ENCODE measurements at places on chromosomes 4 and X. TPM values are rescaled to one million over a fixed set of nuclear protein-coding genes. Genes with fewer than 3 reads are reported as not detected.
A peak's percentile ranks its signal among the peaks of the same experiment; 100 is the strongest.

GRCh38 chr4:141657550-141658250 is 21.3 kb downstream of the IL15 start:
- no peak for DNase-seq

- DNase-seq, result no peak
Observed at GRCh38 chrX:7109838-7110793, 37.4 kb upstream of the STS start.

GRCh38 chr4:2048831-2049230 is 10.3 kb upstream of the NAT8L start:
- DNase-seq, result no peak

DNA sequence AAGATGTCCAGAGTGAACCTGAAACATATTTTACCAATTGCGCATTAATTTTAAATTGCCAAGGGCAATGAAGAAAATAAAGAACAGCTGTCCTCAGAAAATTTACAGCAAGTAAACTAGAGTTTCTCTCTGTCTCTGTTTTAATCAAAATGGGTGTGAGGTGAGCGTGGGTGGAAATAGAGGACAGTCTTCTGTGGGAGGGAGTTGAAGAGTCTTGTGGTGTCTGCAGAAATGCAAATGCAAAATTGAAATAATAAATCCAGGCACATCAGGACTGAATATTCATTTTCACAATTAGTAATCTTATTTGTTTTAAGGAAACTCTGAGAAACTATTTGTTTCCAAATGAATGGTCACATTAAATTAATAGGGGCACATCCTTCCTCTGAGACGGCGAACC is 192.0 kb downstream of the ARHGAP10 start:
- DNase-seq, result no peak

DNA sequence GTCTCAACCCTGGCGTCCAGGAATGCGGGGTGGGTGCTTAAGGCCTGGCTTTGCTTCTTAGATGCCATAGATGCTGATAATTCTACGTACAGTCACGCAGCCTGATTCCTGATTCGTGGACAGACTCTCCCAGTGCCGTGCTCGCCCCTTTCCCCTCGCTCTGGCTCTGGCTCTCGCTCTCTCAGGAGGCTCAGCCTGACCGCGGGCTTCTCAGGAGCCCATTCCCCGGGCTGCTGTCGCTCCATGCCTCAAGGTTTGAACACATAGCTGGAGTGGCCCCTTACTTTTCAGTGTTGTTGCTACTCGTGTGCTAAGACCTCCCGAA is 59.2 kb upstream of the ZC4H2 start:
- no peak for DNase-seq

DNA sequence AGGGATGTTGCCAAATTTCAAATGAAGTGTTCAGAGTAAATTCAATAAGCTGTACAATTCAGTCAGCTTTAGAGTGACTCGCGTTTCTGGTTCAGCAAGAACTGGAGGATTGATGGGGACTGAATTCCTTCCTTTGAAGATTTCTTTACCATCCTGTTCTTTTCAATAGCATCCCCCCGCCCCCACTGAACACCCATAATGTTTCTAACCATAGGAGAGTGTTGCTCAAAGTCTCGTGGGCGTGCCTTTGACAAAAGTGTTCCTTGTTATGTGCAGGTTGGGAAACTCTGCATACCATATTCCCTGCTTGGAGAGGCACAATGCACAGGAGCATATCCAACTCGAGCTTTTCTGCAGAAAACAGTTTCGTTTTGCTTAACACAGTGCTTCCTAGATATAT is 323.5 kb upstream of the CASK start:
- DNase-seq, result no peak

GRCh38 chrX:103356130-103356798 is at the start of gene TCEAL9:
TSS of gene TCEAL9 (plus strand) at chrX:103356506. CDS start at chrX:103357685, 1,179 bp downstream.
- peak; percentile 1 for DNase-seq

DNA sequence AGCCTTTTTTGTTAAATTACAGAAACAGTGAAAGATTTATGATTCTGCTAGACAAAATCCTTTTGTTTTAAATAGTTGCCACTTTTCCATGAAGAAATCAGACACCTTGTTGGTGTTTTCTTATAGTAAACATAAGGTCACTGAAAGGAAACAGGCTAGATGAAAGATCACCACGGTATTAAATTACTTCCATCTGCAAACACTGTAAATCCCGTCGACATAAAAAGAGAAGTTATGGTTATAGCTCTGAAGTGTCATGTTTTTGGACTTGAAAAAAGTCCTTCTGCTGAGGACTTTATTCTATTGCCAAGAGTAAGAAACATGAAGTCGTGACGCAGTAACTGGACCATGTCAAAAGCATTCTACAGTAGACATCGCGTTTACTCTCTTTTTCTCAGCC is 567.6 kb upstream of the SLIT2 start:
- no peak for DNase-seq

GRCh38 chr4:88697141-88697540 is 488 bp downstream of the NAP1L5 start:
- peak; percentile 5 for DNase-seq

DNA sequence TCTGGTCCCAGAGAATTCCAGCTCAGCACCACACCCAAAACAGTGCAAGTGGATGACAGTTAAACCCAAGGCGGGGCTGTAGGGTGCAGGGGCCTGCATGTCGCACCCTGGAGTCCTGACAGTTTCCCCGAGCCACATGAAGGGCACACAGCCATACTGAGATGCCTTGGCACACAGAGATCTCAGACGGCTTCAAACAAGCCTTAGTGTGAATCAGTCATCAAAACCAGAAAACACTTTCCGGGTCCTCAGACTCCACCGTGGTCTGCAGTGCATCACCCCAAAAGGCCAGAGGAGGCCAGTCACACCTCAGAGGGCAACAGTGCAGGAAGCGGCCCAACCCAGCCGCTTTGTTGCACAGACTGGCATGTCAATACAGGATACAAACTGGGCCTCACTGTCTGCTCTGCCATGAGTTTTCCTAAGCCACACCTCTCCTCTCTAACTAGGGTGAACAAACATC is 64.6 kb upstream of the ENPP6 start:
- DNase-seq, result peak; percentile 76

- no peak for DNase-seq
Observed at GRCh38 chrX:94977986-94978385, 1304.0 kb downstream of the FAM133A start.

DNA sequence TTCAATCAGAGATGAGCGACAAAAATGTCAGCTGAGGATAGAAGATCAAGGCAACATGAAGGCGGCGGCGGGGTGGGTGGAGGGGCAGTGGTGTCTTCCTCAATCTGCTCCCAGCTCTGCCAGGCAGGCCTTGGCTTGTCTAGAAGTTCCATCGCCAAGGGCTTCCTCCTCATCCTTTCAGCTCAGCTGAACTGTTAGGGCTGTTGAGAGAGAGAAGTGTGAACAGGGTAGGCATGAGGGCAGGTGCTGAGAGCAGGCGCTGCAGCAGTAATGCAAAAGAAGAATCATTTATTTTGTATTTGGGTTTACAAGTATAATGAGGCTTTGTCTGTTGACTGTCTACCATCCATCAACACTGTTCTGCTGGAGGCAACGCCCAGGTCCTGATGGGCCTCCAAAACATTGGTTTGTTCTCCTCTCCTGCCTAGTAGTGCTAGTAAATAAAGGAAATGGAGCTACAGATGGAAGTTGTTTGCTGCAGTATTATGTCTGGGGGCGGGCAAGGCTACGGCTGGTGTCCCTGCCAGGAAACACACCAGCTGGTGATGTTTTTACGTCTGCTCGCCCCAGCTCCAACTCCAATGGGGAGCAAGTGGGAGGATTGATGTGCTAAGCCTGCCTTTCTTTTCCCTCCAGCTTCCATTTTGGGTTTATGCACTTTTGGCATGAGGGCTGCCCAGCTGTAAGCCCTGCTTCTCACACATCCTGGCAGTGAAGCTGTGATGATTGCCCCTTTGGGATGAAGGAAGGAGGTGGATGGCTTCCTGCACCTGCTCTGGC is 139.4 kb upstream of the BOD1L1 start:
- DNase-seq, result no peak

DNA sequence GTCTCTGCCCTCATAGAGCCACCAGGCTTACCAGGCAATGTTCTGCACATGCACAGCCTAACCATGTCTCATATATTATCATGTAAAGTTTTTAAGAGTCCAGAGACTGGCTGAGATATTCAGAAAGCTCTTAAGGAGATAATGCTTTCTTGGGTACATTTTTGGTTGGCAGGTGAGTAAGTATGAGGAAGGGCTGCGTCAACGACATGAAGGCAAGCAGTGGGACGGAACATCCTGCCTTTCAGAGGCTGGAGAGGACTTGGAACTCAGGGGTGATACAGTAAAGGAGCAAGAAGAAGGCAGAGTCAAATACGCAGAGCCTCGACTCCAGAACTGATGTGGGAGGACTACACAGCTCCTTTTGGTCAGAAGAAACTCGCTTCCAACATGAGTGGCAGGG is 74.8 kb upstream of the MTNR1A start:
- no peak for DNase-seq

- DNase-seq, result peak; percentile 8
Observed at GRCh38 chrX:108018656-108019381, 26.0 kb upstream of the VSIG1 start.

GRCh38 chr4:154485127-154485773 is 6.3 kb downstream of the DCHS2 start:
- DNase-seq, result no peak

GRCh38 chr4:8148785-8149435 is 9.7 kb downstream of the ABLIM2 start:
- no peak for DNase-seq

- DNase-seq, result no peak
Observed at GRCh38 chr4:83353516-83353915, 18.9 kb upstream of the HPSE start.

DNA sequence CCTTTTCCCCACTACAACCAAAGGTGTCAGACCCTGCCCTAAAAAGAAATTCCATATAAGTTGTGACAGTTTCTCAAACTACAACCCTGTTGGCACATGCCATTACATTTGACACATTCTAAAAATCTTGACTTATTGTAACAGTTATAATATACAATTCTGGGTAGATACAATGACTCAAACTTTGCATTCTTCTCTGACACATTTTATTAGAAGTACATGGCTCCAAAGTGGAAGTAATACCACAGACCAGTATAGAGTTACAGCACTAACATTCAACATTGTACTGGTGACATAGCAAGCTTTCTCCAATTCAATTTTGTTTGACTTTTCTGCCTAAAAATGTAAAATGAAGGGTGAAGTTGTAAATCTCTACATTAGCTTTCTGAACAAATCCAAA is 196.6 kb upstream of the ETNPPL start:
- no peak for DNase-seq

GRCh38 chrX:107447642-107448041 is 1.8 kb upstream of the FRMPD3 start:
- DNase-seq, result no peak

DNA sequence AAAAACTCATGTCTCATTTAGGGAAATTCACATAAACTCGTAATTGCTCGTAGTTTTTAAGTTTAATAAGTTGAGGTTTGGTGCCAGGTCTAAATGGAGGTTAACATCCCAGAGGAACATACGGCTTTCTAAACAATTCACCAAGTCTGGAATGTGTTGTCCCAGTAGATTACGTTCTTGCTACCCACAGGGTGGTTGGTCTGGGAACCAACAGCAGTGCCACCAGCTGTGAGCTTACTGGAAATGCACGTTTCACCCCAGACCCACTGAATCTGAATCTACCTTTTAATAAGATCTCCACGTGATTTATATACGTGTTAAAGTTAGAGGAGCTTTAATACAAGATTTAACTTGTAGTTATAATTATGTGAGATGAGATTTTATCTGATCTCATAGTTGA is 134.3 kb downstream of the BMPR1B start:
- no peak for DNase-seq

DNA sequence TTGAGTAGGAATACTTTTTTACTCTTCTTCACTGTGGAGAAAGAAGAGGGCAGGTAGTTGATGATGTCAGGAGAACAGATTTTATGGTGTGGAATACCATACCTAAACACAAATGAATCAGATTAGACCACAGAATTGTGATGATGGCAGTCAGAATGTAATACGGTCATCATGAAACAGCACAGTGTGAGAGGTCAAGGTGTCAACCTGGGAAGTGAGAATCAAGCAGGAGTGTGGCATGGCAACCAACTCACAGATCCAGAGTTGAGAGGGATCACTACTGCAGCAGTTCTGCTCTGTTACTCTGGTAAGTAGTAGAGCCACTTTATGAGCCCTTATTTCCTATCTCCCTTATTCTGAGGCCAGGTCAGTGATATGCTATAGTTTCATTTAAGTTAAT is 27.7 kb downstream of the METTL14 start:
- DNase-seq, result no peak

DNA sequence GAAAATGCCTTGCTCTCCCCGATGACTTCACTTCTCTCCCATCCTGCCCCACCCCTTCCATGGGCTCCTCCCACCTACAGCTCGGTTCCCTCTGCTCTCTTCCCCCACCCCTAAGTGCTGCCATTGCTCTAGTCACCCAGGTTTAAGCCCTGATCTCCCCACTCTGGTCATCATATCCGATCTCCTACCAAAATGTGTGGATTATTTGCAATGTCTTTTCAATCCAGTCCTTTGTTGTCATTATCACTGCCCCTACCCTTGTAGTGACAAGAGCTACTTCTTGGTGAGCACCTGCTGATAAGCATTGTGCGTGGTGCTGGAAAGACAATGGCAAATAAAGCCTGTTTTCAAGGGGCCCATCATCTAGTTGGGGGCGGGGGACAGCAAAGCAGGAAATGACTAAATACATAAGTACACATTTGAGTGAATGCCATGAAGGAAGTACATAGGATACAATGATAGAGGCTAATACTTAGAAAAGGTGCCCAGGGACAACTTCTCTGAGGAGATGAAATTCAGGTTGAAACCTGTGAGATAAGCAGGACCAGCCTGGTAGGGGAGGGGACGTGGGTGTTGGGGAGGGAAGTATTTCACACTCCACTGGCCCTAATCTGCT is 63.8 kb downstream of the DLG3 start:
- DNase-seq, result peak; percentile 13

DNA sequence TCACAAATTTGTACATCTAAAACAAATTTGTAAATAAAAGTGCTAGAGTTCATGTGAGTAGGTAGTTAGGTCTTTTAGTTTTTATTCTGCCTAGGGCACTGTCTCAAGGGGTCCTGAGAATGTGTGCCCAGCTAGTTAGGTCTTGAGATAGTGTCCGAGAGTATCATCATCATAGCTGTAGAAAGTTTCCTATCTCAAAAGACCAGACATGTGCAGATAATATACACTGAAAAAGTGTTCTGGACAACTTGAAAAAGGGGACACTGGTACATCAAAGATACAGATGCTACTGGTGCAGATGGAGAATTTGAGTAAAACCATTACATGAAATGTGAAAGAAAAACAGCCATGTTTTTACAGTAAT is 1.8 kb upstream of the ZCCHC4 start:
- no peak for DNase-seq

- DNase-seq, result no peak
Observed at GRCh38 chrX:111352424-111352823, 59.6 kb downstream of the DCX start.

The SMARCA1 gene
- 0.40 TPM for total RNA-seq

The CCSER1 gene
- total RNA-seq, result 0.42 TPM

The GABRQ gene
- not detected for total RNA-seq

The ACOX3 gene
- total RNA-seq, result 16.4 TPM

The ARMCX4 gene
- 6.8 TPM for total RNA-seq

The PDCL2 gene
- total RNA-seq, result not detected

The ADH1B gene
- not detected for total RNA-seq

The CENPC gene
- 24.3 TPM for total RNA-seq

The PGAM4 gene
- total RNA-seq, result not detected

Measured in activated naive CD8-positive, alpha-beta T cell treated with anti-CD3 and anti-CD28 coated beads for 36 hours (primary cell).